Stimulated activated CD8-positive, alpha-beta memory T cell treated with anti-CD3 and anti-CD28 coated beads, Interleukin-4, amount 100 ng/mL, for 48 hours (primary cell): ENCODE measurements at places on chromosomes 2 and 18.

DNA sequence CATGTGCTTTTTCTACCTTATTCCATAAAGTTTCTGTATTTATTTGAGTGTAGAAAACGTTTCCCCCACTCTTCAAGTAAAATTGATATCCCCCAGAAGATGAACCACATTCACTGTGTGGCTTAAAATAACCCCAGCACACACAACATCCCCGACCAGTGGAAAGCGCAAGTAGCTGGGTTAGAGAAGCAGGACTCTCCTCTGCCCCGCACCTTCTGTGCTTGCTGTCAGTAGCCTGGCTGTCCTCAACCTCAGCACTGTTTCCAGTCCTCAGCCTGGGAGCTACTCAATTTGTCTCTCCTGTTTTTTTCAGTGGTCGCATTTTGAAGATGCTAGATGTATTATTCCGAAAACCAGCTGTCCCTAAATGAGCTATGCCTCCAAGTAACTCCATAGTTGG lies 18.0 kb upstream of the ST8SIA3 start:
- DNase-seq, result no peak

DNA sequence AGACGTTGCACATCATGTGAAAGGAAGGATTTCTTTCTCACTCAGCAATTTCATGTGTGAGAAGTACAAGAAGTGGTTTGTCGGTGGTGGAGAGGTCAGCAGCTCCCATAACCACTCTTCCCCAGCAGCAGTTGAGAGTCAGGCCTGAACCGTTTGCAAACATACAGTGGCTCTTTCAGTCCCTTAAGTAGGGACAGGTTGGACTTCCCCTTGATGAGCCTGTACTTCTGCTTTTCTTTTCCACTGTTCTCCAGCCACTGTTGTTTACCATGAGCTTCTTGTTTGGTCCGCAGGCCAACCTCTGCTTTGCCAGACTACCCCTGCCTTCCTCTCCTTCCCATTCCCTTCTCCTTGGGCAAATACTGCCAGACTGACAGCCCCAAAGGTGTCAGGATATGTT lies 391.3 kb upstream of the CELF4 start:
- no peak for DNase-seq

- DNase-seq, result no peak
Measured at GRCh38 chr2:61318553-61318952, 152.3 kb downstream of the USP34 start.

- DNase-seq, result no peak
Measured at GRCh38 chr2:21367421-21367820, 243.7 kb downstream of the TDRD15 start.

GRCh38 chr2:25877431-25878360 lies 591 bp downstream of the ASXL2 start:
- DNase-seq, result peak; percentile 65

DNA sequence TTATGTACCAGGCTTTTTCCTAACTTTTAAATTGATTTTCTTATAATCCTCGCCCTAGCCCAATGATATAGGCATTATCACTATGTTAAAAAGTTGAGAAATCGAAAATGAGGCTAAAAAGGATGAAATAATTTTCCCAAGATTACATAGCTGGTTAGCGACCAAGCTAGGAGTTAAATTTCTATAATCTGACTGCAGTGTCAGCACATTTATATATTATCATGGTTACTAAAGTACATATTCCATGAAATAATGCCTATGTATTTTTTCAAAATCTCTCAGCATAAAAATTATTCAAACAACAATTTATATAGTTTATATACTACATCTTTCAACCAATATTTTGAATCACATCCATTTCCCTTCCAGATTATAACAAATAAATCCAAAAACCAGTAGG lies 317.3 kb upstream of the TFPI start:
- DNase-seq, result no peak

DNA sequence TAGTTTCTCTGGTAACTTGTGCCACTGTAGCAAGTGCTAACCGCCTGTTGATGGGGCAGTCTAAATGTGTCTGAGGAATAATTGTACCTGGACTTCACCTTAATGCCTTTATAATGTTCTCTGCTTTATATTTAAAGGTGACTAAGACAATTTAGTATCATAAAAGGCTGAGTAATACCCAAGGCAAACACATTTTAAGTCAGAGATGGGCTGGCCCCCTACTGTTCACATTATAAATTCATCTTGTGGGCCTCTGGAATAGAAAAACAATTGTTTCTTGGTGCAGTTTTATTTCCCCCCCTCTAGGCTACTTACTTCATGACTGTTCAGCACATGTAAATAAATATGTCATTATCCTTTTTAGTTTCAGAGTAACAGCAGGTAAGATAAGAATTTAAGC lies 559.3 kb upstream of the PIK3C3 start:
- no peak for DNase-seq

- DNase-seq, result no peak
Measured at GRCh38 chr2:30475542-30475941, 28.5 kb downstream of the LCLAT1 start.
